ENCODE measurements at places on chromosomes 5 and 9. TPM values are rescaled to one million over a fixed set of nuclear protein-coding genes. Genes with fewer than 3 reads are reported as not detected.
A peak's percentile ranks its signal among the peaks of the same experiment; 100 is the strongest.

- DNase-seq: no peak
Measured at GRCh38 chr9:137381501-137382443, 41.2 kb downstream of the EXD3 start.

The ZBTB26 gene
- 12.0 TPM for total RNA-seq

The URM1 gene
- 23.8 TPM for total RNA-seq

DNA sequence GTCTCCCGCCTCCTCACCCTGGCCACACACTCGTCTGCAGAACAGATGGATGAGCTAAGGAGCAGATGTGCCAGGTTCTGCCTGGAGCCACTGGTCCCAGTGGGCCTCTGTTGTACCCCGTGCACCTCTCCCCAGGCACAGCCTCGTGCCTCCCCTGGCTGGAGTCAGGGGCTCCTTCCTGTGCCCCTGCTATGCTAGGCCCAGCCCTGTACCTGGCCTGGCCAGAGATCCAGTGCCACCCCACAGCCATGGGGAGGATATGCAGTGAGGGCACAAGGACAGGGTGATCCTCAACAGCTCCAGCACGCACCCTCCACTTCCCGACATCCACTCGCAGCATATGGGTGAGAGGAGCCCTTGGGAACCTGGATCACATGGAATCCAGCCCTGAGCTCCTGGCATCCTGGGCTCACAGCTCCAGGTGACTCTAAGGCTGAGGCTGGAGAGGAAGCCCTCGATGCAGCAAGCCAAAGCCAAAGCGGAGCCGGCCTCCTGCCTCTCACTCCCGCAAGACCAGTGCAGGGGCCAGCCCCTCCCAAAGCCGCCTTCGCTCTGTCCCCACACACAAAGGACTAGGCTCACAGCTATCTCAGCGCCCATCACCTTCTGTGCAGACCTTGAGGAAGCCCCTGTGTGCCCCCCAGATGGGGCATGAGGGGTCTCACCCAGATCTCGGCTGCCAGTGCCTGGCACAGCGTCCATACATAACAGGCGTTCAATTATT is 23.7 kb upstream of the ADAMTS2 start:
- DNase-seq: no peak

GRCh38 chr9:90188656-90189055 is 454.0 kb downstream of the DIRAS2 start:
- no peak for DNase-seq

The VCP gene
- total RNA-seq: 150 TPM

- DNase-seq: no peak
Measured at GRCh38 chr9:25453875-25454274, 224.4 kb downstream of the TUSC1 start.

- DNase-seq: no peak
Measured at GRCh38 chr5:113262674-113263073, 172.1 kb downstream of the TSSK1B start.

DNA sequence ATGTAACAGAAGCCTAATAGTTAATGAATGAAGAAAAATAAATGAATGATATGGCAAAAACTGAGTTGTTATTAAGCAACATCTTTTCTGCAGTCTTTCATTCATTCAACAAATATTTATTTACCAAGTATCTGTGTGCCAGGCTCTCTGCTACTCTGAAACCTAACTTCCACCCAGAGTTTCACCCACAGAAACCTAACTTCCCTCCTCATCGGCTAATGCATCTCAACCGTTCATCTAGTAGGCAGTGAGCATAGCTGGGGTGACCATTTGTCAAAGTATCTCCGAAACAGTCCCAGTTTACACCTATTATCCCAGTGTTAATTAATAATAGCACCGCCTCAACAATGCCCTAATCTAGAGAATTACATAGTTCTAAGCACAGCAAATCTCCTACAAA is 1.5 kb downstream of the TTC39B start:
- no peak for DNase-seq

- no peak for DNase-seq
Measured at GRCh38 chr5:100905259-100905914, 2.3 kb upstream of the ST8SIA4 start.

DNA sequence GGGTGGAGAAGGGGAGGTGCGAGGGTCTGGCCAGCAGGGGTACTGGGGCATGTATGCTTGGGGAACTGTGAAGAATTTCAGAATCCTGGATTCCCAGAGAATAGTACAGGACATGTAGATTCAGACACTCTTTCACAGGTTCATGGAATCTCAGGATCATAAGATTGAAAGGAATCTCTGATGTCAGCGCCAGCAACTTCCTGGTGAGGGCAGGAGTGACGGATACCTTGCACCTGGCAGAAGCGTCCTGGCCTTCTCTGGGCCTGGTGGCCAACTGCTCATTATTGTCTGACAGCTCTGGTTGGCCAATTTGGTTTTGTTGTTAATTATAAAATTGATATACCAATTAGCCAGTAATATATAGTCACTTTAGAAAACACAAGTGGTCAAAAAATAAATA is 6.9 kb downstream of the GM2A start:
- no peak for DNase-seq

The ZNG1C gene
- 17.1 TPM for total RNA-seq

- peak; percentile 61 for DNase-seq
Measured at GRCh38 chr9:35604578-35605350, at the start of gene TESK1. TESK1 (plus strand) TSS chr9:35605262; CDS start chr9:35605620, 358 bp downstream.

DNA sequence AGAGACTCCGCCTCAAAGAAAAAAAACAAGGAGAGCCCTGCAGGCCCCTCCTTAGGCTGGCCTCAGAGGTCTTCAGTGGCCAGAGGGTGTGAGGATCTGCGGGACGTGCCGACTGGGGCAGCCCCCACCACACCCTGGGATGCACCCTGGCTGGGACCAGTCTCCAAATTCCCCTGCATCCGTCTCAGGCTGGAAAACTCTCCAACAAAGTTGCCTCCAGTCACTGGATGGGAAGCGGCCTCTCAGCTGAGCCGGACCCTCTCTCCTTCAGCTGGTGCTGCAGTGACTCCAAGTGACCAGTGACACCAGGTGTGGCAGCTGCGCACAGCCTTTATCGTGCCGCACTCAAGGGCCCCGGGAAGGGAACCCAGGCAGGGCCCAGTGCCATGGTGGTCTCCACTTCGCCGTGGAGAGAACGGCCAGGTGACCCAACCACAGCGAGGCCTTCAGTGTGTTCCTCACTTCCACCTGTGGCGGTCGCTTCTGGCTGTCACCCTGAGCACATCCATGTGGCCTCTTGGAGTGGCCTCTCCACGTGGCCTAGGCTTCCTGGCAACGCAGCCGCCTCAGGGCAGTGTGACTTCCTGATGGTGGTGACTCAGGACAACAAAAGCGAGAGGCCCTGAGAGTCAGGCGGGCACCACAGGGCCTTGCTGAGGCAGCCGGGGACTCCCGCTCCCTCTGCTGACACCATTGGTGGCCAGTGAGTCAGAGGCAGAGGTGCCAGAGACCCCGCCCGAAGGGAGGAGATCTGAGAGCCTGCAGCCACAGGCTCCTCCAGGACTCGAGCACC is 19.3 kb upstream of the CAMSAP1 start:
- DNase-seq: peak; percentile 73

DNA sequence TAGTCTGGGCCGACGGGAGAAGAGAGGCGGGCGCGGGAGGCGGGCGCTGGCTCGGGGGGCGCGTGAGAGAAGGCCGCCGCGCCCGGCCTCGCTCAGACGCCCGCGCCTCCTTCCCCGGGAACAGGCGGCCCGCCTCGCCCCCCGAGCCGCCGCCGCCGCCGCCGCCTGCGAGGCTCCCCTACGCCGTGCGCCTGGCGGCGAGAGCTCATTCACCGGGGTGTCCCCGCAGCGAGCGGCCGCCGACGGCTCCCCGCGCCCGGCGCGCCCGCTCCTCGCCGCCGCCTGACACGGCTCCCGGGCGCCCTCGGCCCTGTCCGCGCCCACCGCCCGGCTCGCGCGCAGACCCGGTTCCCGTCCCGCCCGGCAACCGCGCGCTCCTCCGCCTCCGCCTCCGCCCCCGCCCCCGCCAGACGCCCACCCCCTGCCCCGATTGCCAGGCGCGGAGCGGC is at the start of gene GNAQ:
GNAQ (minus strand) TSS at position 368 of the 449 bp plus-strand sequence. CDS start 576 bp downstream, outside the sequence.
- DNase-seq: no peak

GRCh38 chr9:90881648-90882047 is 80.0 kb downstream of the SYK start:
- DNase-seq: no peak

The CER1 gene
- not detected for total RNA-seq

GRCh38 chr9:21591221-21592062 is 109.3 kb upstream of the IFNE start:
- DNase-seq: peak; percentile 57

The SEC24A gene
- total RNA-seq: 15.0 TPM

The MUSK gene
- 0.32 TPM for total RNA-seq

DNA sequence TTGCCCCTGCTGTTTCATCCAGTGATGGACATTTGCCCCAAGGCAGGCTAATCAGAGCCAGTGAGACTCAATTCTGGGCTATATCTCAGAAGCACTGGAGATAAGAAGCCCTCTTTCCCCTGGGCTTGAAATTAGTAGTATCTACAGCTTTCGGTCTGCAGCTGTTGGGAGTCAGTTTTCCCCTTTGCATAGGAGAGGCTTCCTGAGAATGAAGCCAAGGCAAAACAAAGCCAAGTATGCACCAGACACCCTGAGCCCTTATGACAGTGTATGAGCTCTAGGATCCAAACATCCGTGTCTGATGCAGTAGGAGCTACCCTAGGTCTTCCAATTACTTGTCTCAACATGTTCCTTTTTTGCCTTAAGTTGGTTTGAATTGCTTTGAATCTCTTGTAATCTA is 79.2 kb upstream of the PANK3 start:
- no peak for DNase-seq

DNA sequence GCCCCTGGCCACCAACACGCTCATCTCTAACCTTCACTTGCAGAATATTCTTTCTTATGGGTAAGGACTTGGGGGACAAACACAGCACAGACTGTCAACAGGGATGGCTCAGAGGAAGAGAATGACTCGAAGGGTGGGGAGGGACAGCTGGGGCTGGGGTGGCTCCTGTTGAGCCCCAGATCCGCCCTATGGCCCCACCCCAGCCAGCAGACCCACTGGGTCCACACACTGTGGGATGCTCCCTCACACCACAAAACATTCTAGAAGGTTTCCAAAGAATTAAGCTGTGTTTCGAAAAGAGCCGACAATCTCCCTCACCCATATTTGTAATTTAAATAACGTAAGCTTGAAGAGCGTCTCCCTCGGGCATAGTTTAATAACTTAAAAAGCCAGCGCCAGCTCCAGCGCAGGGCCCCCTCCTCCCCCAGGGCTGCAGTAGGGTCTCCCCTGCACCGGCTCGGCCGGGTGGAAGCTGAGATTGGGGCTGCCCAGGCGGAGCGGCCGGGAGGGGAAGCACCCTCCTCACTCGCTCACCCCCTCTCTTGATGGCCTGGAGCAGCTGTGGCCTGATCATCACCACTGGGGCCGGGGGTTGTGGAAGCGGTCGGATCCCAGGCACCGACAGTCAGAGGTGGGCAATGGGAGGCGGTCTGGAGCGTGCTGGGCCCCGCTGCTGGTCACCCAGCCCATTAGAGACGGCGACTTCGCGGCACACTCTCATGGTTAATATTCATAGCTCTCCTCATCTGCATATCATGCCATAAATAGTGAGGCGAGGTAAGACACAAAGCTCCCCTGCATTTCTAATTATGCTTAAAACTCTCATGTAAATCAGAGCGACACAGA is 37.6 kb downstream of the NACC2 start:
- DNase-seq: no peak

DNA sequence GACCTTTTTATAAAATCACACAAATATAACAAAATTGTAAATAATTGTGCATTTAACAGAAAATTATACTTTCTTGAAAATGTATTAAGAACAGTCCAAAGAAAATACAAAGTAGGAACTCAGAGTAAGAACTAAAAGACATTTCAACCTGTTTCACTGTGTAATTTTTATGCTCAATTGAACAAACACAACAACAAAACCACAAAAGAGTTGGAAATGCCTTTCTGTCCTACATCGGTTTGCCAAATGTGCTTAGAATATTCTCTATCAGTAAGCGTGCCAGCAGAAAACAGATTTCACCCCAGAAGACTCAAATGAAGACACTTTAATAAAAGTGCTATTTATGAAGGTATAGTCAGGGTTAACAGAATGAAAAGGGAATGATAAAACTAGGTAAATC is 592.1 kb downstream of the PRELID2 start:
- no peak for DNase-seq

- no peak for DNase-seq
Measured at GRCh38 chr9:136942112-136942880, 2.2 kb downstream of the FBXW5 start.

DNA sequence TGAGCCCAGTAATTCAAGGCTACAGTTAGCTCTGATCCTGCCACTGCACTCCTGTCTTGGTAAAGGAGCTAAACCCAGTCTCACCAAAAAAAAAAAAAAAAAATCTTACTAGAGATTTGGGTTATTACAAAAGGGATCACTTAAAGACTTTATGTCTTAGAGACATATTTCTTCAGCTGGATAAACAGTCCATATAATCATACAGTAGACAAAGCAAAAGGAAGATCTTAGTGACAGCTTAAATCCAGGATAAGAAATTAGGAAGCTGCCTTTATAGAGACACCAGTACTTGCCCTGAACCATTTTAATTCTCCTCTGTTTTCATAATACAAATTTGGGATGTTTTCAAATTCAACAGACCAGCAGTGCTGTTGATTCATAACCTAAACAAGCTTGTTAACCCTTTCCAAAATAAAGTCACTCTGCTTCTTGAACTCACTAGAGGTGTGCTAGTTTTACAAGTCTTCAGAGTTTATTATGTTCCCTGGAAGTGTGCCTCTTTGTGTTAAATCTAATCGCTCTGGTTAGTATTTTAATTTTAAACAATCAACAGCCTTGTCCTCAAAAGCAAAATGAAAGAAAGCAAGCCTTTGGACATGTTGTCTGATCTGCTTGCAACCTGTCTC is 255.5 kb downstream of the ARRDC3 start:
- no peak for DNase-seq

DNA sequence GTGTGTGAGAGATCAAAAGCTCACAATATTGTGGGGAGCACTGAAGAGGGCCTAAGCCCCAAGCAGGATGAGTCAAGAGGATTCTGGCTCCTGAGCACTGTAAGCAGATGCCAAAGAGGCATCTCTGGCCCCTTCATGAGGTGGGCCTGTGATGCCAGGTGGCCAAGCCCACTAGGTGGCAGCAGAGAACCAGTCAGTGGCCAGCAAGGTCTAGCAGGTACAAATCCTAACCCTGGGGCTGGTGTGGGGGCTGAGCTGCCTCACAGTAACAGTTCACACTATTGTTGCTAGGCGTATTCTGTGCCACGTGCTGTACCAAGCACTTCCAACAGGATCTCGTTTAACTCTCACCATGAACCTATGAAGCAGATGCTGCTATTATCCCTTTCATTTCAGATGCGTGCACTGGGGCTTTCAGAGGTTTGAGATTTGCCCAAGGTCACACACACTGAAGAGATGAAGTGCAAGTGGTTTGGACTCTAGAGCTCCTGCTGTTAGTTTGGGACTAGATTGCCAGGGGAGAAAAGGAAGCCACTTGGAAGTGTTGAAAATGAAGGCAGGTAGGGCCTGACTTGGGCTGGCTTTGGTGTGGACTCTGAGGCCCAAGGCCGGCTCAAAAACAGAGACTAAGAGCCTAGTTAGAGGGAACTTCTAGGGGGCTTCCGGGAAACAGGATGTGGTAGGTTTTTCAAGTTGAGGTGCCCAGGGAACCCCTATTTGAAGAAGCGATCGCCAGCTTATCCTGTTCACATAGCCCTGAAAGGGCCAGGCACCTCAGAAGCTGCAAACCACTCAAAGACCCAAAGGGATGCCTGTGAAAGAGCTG is 4.4 kb upstream of the MLANA start:
- peak; percentile 64 for DNase-seq

Measured in breast epithelium (tissue), 4 donors.